ENCODE measurements at places on chromosomes 1 and 21.

- no peak for DNase-seq
These were observed 24.2 kb downstream of the POFUT2 start for GRCh38 chr21:45263534-45263933.

GRCh38 chr1:207649210-207649753 is 4.3 kb downstream of the CR1L start:
- DNase-seq, result no peak

DNA sequence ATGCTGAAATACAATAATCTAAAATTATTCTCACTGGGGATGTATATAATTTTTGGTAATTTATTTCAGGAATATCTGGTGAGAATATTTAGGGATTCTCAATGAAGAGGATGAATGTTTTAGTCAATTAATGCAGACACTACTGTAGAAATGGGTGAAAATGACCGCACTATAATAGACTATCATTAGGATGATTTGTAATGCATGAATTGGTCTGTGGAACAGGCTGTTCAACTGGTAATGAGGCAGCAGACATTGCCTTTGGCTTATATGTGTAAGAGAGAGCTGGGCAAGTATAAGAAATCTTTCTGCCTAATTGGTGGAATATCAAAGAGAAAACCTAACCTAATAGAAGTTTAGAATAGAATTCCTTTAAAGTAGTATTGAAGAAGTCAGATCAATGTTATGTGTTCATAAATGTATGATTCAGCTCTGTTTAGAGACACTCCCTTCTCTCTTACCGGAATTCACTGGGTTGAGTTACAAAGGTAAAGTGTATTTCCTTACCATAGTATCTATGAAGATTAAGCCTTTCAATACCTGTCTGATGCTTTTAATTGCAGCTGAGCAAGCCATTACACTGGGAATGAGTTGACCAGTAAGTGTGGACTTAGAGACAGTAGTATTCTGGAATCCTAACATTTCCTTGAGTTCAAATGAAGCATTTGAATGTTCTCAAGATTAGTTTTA is 274.5 kb downstream of the S1PR1 start:
- DNase-seq, result no peak

DNA sequence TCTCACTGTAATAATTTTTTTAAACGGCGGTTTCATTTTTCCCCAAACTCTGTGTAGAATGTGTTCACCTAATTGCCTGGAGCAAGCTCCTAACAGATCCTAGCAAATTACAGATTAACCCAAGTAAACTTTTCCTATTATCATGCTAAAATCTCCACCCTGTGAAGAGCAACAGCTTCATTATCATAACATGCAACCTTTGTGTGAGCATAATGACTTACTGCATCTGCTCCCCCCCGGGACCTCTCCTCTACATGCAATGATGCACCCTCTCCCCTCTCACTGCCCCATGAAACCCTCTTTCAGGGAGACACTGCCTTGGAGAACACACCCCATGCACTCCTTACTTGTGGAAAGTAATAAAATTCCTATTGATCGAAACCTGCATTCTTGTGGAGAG is 717.0 kb upstream of the TMPRSS15 start:
- DNase-seq, result no peak

GRCh38 chr1:115713906-115714305 is 54.6 kb downstream of the CASQ2 start:
- no peak for DNase-seq

Measured in inflammatory macrophage treated with lipopolysaccharide for 4 hours (primary cell).